HT-29 (cell line): ENCODE measurements at places on chromosomes 7 and 10. TPM values are rescaled to one million over a fixed set of nuclear protein-coding genes. Genes with fewer than 3 reads are reported as not detected.

DNA sequence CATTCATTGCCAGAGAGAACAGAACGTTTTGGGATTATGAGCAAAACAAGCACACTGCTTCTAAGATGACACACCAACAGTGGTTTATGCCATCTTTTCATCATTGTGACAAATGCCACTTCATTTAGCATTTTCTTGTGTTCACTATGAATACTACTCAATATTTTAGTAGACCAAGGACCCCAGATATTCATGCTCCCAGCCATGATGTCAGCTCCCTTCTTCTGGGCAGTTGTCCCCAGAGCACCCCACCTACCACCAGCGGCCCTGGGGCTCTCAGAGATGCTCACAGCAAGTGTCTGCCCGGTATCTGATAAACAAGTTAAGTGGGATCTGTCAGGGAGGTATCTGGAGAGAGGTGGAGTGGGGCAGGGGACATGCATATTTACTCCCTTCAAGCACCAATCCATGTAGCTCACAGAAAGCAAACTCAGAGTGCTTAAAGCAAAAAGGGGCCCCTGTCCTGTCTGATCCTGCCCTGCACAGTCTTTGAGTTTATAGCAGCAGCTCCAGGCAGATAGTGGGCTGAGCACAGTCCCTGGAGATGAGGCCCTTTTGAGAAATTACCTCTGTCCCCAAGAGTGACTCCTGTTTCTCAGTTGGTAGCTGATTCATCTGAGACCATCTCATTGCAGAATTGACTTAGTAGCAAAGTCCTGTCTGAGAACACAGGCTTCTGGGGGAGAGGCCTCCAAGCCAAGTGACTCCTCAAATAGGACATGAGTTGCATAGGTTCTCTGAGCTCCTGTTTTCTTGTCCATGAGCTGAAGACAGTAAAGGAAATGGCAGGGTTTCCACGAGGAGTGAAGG, 281.8 kb upstream of the KLF6 start:
- DNase-seq, result no peak

DNA sequence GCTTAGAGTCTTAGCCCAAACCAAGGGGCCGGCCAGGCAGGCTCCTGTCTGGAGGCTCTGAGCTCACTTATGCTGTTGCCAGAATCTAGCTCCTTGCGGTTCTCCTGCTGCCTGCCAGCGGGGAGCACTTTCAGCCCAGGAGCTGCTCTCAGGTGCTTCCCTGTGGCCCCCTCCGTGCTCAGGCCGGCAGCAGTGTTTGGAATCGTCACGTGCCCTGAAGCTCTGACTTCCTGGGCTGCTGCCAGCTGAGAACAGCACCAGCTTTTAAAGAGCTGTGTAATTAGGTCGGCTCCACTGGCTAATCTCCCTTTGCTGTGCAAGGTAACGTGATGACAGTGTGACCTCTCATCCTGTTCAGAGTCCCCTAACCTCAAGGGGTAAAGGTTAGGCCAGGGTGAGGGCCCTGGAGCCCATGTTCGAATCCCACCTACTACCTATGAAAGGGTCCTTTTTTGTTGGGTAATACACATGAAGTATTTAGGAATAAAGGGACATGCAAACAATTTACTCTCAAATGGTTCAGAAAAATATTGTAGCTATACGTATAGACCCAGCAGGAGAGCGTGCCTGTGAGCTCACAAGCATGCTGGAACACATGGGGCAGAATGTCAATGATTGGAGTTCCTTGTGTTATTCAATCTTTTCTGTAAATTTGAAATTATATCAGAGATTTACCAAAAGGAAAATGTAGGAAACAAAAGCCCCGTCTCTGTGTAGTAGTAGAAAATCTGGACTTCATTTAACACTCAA, 16.6 kb downstream of the ZNF862 start:
- DNase-seq, result peak; percentile 46

DNA sequence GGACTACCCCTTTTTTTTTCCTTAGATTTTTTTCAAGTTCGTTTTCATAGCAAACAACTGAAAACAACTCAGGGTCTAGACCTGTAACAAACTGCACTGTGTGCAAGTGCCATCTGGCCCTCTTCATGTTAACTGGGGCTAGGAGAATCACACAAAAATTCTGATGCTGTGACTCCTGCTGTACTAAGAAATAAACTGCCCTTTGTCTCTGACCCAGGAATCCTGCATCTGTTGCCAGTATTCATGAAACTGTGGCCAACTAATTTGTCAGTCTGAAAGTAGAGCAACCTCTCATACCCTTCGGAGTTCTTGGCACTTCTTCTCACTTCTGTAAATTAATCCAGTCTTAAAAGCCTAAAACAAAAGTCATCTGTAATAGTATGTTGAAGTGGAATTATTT, 218.4 kb upstream of the PCDH15 start:
- DNase-seq, result no peak

DNA sequence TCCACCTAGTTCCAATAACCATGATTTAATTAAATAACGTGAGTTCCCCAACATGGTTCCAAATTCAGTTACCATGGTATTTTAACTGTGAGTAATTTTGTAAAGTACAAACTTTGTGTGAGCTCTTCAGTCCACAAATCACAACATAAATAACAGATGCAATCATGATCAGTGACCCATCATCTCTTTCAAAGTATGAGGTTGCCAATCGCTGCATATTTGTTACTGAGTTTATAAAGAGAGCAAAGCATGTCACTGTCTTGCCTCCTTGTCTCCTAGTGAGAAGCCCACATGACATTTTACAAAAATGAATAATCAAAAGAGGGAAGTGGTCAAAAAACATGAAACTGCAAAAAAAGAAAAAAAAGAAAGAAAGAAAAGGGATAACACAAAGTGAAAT, 69.1 kb upstream of the PDSS1 start:
- no peak for DNase-seq

GRCh38 chr10:92387289-92387940, 96.4 kb downstream of the MARCHF5 start:
- DNase-seq, result peak; percentile 57

- DNase-seq, result no peak
Observed at GRCh38 chr10:30495687-30496086, 61.7 kb downstream of the MAP3K8 start.

- DNase-seq, result no peak
Observed at GRCh38 chr10:75773231-75773780, 341.9 kb downstream of the LRMDA start.

GRCh38 chr10:84531396-84531795, 203.0 kb downstream of the CCSER2 start:
- no peak for DNase-seq

DNA sequence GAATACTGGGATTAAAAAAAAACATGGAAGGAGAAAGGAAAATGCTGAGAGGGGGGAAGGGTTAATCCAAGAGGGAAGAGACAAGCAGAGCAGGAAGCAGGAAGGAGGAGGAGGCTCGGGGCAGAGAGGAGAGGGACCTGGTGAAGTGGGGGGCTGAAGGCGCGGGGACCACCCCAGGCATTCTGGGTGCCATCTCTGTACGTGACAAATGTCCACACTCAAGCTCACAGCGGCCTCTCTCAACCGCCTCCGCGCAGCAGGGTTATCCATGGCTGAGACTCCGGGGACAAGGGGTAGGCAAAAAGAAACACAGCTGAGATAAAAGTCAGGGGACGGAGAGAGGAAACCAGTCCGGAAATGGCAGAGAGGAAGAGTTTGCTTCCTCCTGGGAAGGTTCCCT, 33.9 kb downstream of the EN2 start:
- no peak for DNase-seq

DNA sequence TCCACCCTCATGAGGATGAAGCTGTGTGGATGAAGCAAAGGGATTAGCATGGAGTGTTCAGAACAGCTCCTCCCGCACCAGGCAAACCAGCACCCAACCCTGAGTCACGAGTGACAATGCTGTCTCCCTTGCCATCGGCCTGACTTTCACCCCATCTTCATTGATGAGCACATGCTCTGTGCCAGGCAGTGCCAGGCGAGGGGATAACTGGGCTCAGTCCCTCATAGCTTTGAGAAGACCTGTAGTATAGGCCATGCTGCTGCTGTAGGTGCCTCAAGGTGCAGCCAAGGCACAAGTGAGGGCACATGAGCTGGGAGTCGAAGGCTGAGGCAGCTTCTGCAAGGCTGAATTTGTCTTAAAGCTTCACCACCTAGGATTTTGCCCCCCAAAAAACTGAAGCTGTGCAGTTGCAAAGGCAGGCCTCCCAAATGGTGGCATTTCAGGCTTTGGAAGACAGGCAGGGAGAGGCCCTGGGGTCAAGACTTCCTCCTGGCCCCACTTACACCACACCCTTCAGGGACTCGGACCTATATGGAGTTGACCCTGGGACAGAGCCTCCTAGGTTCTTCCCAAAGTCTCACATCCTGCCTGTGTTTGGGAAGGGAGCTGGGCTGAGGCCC, 54.2 kb upstream of the GDF10 start:
- DNase-seq, result no peak

GRCh38 chr7:78195281-78195680, 396.7 kb downstream of the PHTF2 start:
- no peak for DNase-seq

DNA sequence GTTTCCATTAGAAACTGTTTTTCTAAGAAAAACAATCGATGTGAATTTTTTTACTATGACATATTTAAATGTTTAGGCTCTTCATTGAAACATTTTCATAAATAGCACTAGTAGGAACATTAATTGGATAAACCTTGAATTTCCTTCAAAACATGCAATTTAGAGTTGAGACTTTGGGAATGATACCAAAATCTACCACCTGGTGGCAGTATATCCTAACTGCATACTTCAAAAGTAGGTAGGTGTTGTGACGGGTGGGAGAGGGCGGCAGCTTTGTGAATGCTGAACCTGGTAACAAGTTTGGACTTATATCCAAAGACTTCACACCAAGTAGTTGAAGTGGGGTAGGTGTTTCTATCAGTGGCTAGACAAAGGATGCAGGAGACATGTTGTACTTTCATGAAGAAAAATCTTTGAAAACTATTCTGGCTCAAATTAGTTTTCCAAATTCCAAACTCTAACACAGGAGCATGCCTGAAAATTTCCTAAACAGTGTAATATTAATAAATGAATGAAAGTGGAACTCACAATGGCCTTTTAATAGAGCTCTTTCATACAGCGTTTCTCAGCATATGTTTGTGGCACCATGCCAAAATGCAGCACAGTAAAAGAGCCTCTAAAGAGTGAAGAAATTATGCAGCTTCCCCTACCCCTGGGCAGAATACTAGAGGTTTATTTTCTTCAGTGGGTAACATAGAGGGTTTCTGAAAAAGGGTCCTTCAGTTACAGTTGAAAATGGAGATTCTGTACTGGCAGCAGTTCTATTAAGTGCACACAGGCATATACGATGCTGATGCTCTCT, 201.0 kb upstream of the TPK1 start:
- peak; percentile 71 for DNase-seq

- peak; percentile 55 for DNase-seq
Observed at GRCh38 chr10:91163269-91163868, 57.1 kb upstream of the PCGF5 start.

GRCh38 chr10:114482480-114483304, 78.4 kb upstream of the AFAP1L2 start:
- no peak for DNase-seq

GRCh38 chr7:42753367-42753766, 158.5 kb downstream of the C7orf25 start:
- DNase-seq, result no peak

GRCh38 chr7:30790356-30790755, 19.1 kb downstream of the MINDY4 start:
- DNase-seq, result no peak

DNA sequence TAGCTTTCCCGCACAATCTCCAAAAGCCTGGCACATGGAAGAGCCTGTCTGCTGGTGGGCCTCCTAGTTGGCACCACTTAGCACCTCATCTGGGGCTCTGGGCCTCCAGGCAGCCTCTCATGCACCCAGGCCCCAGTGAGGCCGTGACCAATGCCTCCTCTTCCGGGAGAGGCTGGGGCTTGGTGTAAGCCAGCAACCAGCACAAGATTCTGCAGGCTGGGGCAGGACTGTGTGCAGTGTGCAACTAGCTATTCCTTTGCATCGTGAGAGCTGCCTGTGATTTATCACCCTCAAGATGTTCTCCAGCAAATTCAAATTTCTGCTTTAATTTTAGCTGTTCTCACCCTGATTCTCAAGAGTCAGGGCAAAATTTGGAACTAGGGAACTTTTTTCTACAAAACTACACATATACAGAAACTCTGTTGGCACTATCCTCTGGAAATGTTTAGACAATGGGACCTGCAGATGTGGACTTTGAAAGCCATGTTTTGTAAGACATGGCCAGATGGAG, 603.7 kb upstream of the MKI67 start:
- no peak for DNase-seq

DNA sequence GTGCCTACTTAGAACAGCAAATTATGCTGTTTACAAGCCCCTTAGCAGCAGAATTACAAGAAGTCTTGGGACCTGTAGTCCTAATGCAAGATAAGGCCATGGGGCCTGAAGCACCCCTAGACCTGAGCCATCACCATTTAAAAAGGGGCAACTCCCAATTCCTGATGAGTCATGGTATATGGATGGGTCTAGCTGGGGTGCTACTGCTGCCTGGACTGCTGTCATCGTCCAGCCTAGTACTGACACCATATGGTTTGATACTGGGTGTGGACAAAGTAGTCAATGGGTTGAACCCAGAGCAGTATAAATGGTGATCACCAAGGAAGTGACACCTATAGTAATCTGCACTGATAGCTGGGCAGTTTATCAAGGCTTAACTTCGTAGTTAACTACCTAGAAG, 450.0 kb downstream of the IPMK start:
- DNase-seq, result no peak

DNA sequence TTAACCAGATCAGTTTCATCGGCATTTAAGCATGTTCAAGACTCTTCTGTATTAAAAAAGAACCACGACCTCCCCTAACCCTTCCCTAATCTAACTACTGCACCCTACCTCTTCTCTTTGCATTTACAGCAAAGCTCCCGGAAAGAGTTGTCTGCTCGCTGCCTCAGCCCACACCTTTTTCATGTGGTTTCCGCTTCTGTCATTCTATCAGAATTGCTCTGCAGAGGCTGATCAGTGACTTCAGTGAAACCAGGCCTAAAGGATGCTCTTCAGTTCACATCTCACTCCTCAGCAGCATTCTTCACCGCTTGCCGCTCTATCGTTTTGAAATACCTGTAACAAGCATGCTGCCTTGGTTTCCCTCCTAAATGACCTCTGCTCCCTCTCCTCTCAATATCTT, 160.9 kb downstream of the SDK1 start:
- DNase-seq, result no peak

DNA sequence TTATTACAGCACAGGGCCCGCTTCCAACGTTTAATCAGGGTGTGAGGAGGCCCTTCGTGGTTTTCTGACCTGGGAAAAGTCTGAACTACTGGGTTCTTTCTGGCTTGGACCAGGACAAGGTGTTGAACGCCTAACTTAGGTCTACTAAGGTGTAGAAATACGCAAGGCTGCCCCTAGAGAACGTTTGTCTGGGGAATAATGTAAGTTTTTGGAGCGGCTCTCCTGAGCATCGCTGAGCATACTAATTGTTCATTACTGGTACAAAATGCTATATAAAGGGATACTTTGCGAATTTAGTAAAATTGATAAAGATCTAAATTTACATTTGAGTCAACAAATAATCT, 32.4 kb upstream of the TOMM7 start:
- no peak for DNase-seq

GRCh38 chr7:1640376-1641172, 29.5 kb upstream of the ELFN1 start:
- DNase-seq, result no peak

- DNase-seq, result peak; percentile 66
Observed at GRCh38 chr10:110008518-110009339, 945 bp downstream of the ADD3 start.

The PTF1A gene
- not detected in 2 replicates for total RNA-seq

The SPDYE5 gene
- not detected in 2 replicates for total RNA-seq

The CDHR1 gene
- total RNA-seq, result not detected in 2 replicates

The RAB19 gene
- total RNA-seq, result 2.0 and 5.3 TPM in 2 replicates

The NANOS1 gene
- total RNA-seq, result 3.1 and 4.8 TPM in 2 replicates

The CLDN3 gene
- 413 and 446 TPM in 2 replicates for total RNA-seq

The BAMBI gene
- 0.68 and 1.4 TPM in 2 replicates for total RNA-seq

The CUBN gene
- total RNA-seq, result under 0.01 TPM in 1 of 2 replicates, not detected in the other

The CLRN3 gene
- 17.7 and 21.5 TPM in 2 replicates for total RNA-seq
